Central memory CD4-positive, alpha-beta T cell (primary cell): ENCODE measurements at places on chromosomes 6 and 20.
A peak's percentile ranks its signal among the peaks of the same experiment; 100 is the strongest.

GRCh38 chr20:33843854-33844253 lies 32.7 kb downstream of the CHMP4B start:
- peak; percentile 17 for DNase-seq

DNA sequence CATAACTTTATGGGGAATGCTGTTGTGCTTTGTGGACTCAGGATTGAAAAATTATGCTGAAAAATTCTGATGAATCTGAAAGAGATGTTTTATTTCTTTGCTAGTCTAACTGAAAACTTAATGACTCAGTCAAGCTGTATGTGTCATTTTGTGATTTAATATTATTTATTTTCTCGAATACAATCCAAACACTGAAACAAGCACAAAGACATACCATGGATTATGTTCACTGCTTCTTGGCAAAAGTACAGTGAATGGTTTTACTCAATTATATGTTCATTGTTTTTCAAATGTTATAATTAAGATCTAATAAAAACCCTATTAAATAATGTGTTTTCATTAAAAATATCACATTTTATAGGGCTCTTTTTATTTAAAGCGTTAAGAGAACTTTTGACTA lies 330.6 kb upstream of the EPHA7 start:
- DNase-seq = no peak

GRCh38 chr20:36275011-36275410 lies 31.1 kb upstream of the DLGAP4 start:
- DNase-seq = no peak

- DNase-seq = no peak
These were observed 588.9 kb downstream of the RFPL4B start for GRCh38 chr6:112936079-112936472.

- no peak for DNase-seq
These were observed 78.5 kb downstream of the CBFA2T2 start for GRCh38 chr20:33568378-33568777.

- DNase-seq = no peak
These were observed 2.3 kb downstream of the POPDC3 start for GRCh38 chr6:105177556-105177955.
